ENCODE measurements at places on chromosomes 3 and 15.

- no peak for DNase-seq
These were observed 88.9 kb downstream of the CLSTN2 start for GRCh38 chr3:140023616-140024530.

- DNase-seq, result no peak
These were observed 30.9 kb downstream of the ITPR1 start for GRCh38 chr3:4523710-4524698.

GRCh38 chr15:51313644-51314280 lies 24.6 kb downstream of the CYP19A1 start:
- no peak for DNase-seq

DNA sequence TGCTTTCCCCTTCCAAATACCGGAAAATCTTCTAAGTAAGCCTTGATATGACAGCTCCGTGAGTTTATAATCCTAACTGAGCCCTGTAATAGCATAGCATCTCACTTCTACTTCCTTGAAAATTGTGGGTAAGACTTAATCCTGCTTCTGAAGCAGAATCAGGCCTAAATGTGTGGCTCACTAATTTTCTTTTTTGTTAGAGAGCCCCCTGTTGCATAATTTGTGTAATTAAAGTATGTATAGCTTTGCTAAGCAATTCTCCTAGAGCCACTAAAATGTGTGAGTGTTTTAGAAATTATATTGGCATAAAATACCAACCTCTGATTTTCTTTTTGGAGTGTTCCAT lies 304.4 kb downstream of the FGF12 start:
- no peak for DNase-seq

- no peak for DNase-seq
These were observed 42.2 kb upstream of the PRR23E start for GRCh38 chr3:127150513-127151250.

DNA sequence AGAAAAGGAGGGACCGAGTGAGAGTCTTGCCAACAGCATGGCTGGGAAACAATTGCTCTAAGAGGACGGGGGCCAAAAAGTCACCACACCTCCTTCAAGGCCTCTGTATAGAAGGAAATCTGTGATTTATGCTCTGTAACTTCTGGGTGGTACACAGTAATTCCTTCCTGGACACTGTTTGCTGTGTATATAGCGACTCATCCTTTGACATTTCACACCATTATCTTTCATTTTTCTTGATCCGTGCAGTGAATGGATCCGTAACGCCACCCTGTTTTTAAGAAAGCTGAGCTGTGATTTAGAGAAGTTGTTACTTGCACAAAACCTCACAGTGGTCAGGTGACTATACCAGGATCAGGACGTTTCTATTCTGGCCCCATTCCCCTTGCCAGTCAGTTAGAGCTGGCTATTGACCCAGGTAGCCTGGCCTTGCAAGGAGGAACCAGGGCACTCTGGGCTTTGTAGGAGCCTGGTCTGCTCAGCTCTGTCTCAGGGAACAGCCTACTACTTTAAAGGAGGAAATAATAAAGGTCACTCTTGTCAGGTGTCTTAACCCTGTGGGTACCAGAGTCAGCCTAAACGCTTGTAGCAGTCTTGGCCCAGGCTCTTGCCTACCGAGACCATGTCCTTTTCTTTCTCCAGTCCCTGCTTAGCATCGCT lies 86.5 kb upstream of the MYZAP start:
- DNase-seq, result no peak

DNA sequence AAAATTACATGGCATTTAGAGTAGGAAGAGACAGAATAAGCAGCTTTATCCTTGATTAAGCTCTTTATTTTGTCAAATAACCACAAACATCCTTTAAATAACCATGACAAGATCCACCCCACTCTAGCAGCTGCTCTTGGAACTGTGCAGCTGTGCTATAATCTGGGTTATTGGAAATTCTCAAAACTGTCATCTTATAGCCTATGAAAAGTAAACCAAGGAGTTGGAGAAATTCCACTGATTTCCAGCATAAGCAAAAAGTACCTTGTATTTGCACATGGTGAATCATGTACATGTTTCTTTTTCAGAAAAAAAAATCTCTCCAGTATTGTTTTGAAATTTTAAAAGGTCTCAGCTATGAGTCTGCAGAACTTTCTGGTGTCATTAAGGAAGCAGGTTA lies 88.8 kb upstream of the ABI3BP start:
- no peak for DNase-seq

DNA sequence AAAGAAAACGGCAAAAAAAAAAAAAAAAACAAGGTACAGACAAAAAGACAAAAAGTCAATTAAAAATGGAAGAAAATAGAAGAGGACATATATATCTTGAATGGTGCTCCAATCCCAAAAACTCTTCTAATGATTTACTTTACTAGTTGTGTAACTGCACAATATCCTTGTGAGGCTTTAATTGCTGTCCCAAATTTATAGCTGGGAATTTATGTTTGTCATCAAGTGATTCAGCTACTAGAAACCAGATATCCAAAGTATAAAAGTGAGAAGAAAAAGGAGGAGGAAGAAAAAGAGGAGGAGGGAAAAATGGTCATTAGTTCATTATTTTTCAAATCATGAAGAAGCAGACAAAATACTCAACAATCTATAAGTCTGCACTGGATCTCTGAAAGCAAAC lies 150.8 kb upstream of the ARPP21 start:
- no peak for DNase-seq

DNA sequence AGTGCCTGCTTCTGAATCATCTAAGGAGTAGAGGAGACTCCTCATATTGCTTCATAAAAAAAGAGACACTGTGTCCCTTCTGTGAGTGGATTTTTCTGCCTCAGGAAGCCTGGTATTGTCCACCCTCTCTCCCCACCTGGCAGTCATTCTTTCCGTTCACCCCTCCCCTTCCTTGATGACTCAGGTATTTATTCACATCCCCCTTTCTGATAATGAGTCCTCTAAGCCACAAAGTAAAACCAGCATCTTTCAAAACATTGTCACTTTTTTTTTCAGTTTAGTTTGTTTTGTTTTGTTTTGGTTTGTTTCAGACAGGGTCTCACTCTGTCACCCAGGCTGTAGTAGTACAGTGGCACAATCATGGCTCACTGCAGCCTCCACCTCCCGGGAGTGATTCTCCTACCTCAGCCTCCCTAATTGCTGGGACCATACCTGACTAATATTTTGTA lies 65.2 kb upstream of the UBE2E1 start:
- DNase-seq, result no peak

GRCh38 chr15:69926006-69926405 lies 171.7 kb downstream of the TLE3 start:
- no peak for DNase-seq

GRCh38 chr3:53858096-53858741 lies 11.9 kb downstream of the IL17RB start:
- no peak for DNase-seq

GRCh38 chr3:132248490-132248889 lies 68.7 kb upstream of the ACP3 start:
- no peak for DNase-seq

DNA sequence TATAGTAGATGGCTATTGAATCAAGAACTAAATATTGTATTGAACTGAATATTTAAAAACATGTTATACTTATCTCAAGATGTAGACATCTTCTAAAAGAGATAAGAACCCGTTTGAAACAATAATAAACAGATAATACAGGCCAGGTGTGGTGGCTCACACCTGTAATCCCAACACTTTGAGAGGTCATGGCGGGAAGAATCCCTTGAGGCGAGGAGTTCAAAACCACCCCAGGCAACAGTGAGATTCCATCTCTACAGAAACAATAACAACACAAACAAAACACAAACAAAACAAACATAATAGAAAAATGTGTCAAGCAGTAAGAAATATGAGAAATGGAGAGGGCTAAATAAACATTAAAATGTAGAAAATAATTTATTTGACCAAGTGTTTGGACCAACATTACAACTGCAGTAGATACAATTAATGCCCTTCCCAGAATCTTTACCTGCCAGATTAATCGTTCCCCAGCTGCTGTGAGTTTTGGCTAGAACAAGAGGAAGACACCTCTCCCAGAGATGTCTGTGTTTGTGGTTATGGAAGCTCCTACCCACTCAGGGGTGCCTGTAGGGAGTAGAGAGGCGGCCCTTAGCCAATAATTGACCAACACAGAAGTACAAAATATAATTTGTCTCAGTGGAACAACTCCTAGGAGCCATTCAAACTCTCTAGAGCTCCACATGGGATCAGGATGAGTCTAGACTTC lies 111.9 kb upstream of the AGTR1 start:
- no peak for DNase-seq

DNA sequence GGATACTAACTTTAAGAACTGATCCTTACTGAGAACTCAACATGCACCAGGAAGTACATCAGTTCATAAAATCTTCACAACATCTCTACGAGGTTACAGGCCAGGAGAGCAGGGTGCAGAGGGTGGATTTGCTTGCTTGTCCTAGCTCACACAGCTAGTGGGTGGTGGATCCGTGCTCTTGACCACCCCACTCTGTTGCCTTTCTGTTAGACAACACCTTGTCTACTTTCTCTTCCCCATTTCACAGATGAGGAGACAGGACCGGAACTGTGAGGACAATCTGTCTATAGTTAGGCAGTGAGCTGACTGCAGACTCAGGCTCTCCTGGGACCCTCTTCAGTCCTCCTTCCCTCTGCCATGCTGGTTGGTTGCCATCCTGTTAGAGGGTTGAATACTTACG lies 221.7 kb upstream of the TLE3 start:
- no peak for DNase-seq

DNA sequence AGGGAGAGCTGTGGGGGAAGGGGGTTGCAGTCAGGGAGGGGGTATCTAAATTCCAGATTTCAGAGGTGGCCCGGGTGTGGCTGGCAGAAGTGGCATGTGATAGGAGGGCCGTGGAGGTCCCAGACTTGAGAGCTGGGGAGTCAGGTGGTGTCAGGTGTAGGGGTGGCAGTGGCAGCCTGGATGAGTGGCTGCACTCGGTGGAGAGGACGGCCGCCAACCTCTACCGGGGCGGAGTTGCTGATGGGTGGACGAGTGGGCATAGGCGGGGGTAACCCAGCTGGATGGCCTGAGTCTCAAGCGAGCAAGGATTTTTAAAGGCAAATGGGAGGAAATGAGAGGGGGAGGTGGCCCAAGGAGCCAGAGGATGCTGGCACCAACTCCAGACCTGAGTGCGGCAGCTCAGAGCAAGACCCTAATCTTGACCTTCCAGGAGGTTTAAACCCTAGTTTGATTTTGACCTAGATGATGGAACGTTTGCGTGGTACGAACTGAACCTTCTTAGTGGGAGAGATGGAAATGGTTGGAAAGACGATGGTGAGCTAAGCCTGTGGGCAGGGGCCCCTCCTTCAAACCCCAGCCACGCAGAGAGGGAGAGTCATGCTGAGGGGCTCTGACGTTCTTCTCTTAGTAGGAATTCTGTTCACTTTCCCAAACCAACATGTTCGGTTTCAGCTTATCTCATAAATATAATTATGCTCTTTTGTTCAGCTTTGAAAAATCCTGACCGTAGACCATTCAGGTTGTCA lies 8.0 kb downstream of the TRAK1 start:
- DNase-seq, result no peak

GRCh38 chr3:127888564-127889107 lies 26.4 kb upstream of the KBTBD12 start:
- no peak for DNase-seq

GRCh38 chr15:73518180-73518862 lies 75.4 kb downstream of the REC114 start:
- no peak for DNase-seq

DNA sequence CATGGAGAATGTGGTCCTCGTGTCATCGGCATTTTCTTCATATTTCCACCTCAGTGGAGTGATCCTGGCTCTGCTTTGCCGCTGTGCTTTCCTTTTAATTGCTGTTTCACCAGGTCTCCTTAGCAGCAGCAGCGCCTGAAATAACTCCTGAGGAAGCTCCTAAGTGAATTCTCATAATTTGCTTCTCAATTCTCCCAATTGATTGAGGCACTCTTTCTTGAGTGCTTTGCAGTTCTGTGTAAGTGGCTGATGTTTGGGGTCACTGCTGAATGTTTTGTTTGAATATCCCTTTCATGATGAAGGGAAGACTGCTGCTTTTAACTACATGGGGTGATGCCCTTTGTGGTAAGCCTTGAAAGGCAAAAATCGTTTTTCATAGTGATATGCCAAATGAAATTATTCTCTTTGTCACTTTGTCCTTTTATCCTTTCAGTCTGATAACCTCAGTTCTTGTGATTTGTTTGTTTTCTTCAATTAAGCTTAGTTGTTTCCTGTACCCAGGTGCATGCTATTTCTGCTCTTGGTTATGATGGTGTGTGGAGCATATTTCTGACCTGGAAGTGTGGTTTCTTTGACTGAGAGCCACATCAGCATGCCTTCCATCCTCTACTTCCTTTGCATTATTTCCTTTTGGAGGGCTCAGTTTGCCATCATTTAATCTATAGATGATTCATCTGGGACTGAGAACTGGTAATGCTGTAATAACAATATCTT lies 36.7 kb downstream of the HMG20A start:
- DNase-seq, result no peak

DNA sequence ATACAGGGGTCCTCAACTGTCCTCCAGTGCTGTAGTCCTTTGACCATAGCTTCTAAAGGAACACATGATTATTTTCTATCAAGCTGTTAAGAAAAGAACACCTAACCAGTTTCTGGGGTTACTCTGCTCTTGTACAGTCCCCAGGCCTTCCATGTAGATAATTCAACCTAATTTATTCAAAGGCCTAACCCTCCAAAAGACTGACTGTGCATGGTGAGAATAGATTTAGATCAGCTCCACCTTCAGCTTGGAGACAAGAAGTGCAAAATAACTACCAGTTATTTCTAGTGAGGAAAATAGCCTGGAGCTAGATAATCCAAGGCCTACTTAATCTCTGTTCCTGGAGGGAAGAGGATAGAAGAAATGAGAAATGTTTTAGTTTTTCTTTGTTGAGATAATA lies 87.9 kb downstream of the GMNC start:
- no peak for DNase-seq

GRCh38 chr3:45957586-45957985 lies 14.3 kb downstream of the CXCR6 start:
- DNase-seq, result no peak

DNA sequence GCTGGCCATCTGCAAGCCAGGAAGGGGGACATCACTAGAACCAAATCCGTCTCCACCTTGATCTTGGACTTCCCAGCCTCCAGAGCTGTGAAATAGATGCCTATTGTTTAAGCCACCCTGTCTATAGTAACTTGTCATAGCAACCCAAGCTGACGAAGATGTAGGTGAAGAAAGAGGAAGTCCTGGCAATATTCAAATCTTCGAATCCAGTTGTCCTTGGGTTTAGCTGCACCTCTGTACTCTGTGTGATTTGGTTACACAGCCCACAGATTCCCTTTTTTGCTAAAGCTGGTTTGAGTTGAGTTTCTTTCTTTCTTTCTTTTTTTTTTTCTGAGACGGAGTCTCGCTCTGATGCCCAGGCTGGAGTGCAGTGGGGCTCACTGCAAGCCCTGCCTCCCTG lies 68.0 kb upstream of the XCR1 start:
- no peak for DNase-seq

All from stimulated activated CD8-positive, alpha-beta memory T cell treated with anti-CD3 and anti-CD28 coated beads, Interleukin-2, amount 100 ng/mL, for 1 hour (primary cell).